ENCODE measurements at places on chromosomes 5 and 9.

DNA sequence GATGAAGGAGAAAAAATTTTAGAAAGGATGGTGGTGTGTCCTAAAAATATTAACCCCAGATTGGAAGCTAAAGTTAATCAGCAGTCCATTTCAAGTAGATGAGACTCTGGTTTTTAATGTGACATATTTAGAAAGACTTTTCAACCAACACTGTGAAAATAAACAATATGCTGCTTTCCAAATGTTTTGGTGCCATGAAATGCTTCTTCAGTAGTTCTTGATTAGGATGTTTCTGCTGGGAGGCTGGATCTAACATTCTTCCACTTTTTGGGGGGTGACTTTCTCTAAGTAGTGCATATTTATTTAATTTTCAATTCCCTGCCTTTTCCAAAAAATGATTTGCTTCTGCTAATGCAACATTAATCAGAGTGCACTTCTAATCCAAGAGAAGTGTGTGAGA, 593.3 kb upstream of the DMAC1 start:
- DNase-seq = no peak

- peak; percentile 62 for DNase-seq
These were observed 20.4 kb downstream of the ANKS6 start for GRCh38 chr9:98775831-98776441.

- no peak for DNase-seq
These were observed 27.6 kb downstream of the PTGS1 start for GRCh38 chr9:122398371-122398924.

DNA sequence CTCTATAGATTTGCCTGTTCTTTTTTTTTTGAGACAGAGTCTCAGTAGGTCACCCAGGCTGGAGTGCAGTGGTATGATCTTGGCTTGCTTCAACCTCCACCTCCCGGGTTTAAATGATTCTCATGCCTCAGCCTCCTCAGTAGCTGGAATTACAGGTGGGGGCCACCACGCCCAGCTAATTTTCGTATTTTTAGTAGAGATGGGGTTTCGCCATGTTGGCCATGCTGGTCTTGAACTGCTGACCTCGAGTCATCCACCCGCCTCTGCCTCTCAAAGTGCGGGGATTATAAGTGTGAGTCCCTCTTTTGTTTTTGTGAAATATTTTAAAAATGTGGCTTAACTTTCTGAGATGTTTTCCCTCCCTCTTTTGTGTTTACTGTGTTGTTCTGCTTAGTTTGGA, 29.2 kb downstream of the HSPA4 start:
- no peak for DNase-seq

- peak; percentile 94 for DNase-seq
These were observed 2.4 kb downstream of the SAPCD2 start for GRCh38 chr9:137067860-137068538.

- DNase-seq = no peak
These were observed 246.7 kb upstream of the COX7C start for GRCh38 chr5:86371061-86371460.

DNA sequence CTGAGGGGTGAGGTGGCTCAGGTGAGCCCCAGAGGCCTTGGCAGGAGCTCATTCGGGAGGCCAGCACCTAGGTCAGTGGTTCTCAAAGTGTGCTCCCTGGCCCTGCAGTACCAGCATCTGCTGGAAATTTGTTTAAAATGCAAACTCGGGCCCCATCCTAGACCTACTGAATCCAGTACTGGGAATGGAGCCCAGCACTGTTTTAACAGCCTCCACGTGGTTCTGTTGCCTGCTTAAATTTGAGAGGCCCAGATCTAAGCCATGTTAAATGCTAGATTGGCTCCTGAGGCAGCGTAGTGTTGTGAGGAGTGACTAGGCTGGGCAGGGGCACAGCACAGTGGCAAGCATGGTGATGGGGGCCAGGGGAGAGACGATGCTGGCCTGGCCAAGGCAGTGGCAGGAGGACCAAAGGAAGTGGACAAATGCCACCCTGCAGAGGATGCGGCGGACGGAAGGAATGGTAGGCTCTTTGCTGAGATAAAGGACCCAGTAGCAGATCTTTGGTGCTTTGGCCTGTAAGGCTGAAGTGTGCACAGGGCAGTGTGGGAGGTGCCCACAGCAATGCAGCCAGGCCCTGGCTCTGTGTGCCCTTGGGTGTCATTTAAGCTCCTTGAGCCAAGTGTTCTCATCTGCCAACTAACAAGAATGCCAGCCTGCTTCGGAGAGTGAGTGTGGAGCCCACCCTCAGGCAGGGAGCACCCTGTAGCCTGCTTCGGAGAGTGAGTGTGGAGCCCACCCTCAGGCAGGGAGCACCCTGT, 4.2 kb downstream of the PRR7 start:
- DNase-seq = no peak

DNA sequence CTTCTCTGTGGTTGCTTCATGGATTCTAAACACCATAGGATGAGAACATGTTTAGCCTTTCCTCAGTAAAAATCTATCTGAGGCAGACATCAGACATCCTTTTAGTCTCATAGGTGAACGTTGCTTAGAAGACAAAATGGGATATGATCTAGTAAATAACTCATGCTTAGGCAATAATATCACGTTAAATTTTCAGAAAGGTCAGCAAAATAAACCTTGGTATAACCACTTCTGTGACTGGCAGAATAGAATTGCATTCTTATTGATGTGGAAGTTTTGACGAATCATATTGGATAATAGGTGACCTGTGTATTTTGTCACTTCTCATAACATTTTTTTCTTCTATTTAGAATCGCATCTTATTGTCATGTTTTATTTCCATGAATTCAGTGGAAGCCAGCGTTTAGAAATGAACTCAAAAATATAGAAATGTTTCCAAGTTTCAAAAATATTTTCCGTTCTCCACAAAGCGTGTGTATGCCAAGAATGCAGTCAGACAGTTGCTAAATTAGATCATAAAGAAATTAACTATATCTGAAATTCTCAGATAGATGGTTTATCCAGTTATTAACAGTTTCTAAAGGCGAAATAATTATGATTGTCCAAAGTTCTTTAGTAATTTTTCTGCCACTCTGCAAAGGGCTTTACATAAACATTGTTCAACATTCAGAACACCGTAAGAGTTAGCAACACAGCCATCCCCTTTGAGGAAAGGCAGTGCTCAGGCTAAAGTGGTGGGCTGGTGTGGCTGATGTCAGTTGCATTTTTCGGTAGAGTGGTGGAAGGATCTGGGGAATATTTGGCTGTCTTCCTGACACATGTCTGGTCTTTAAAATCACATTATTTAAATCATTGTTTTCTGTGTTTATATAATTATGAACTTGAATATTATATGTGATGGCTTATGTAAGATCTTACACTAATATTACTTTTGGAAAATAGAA, 827.2 kb downstream of the MTRR start:
- no peak for DNase-seq

DNA sequence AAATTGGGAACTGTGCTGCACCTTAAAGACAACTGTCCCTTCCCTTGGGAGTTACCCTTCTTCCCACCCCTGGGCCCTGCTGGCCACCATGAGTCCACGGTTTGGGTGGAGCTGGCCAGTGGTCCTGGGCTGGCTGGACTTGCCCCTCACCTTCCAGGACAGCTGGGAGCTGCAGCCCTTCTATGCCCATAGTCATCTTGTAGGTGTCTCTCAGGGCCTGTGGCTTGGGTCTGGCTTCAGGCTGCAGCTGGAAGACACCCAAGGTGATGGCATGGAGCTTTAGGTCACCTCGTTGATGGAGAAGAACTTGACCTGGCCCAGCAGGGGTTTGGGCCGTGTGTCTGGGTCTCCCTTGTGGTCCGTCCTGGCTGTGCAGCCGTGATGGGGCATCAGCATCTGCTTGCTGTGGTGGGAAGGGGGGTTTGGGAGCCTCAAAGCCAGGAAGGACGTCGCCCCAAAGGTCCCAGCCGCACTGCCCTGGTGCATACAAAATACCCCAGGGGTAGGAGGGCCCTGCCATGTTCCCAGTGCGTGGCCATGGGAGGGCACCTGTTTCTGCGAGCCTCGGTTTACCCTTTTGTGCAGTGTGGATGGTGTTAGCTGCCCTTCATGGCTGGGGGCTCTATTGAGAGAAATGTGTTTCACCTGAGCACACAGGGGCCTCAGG, 8.9 kb downstream of the WNK2 start:
- no peak for DNase-seq

- DNase-seq = peak; percentile 15
These were observed 33.2 kb downstream of the GRIN3A start for GRCh38 chr9:101705135-101705661.

DNA sequence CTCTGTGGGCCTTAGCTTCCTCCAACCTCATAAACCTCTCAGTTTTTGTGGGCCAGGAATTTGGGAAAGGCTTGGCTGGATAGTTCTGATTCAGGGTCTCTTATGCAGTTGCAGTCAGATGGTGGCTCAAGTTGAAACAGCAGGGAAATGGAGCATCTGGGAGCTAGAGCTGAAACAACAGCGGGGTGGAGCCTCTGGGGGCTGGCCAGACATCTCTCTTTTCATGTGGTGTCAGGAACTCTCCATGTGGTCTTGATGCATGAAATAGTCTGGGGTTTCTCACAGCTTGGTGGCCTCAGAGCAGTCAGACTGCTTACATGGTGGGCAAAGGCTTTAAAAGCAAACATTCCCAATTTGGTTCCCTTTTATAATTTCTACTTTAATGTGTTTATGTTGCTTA, 13.5 kb downstream of the ZNF346 start:
- DNase-seq = no peak

DNA sequence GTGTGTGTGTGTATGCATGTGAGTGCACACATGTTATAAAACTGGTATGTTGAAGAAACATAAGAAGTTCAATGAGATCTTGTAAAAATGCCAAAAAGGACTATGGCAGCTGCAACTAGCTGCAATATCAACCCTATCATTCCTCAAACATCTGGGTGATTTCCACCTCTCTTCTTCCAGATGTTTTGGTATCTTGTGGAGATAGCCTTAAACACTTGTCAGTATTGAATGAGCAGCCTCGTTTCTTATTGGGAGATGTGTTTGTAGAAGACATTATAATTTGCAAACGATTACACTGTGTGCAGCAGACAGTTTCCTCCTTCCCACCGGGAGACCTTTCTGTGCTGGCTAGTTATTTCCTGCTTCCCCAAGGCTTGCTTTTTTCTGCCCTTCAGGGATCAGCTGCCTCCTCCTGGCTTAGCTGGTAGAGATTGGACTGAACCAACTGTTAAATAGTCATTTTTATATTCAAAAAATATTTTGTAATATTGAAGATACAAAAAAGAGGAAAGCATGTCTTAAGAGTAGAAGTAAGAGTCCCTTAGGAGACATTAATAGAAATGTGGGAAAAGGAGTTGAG, 168.4 kb upstream of the MPDZ start:
- DNase-seq = no peak

All from RPMI8226 (cell line).